T-helper 9 cell (primary cell): ENCODE measurements at places on chromosomes 3 and 15.

GRCh38 chr3:45606991-45607712, 12.6 kb downstream of the LIMD1 start:
- no peak for DNase-seq

DNA sequence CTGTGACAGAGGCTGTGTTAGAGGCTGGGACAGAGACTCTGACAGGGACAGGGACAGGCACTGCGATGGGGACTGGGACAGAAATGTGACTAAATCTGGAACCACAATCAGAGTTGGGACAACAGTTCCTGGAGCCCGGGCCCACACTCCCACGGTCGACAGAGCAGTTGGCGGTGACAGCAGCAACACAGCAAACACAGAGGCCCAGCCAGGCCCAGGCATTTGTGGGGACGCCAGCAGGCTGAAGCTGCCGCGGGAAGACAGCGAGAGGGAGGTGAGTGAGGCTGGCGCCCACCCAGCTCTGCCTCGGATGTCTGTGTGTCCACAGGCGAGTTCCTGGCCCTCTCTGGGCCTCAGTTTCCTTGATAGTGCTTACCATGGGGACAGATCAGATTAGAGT, 9.3 kb upstream of the HCN4 start:
- DNase-seq: no peak

DNA sequence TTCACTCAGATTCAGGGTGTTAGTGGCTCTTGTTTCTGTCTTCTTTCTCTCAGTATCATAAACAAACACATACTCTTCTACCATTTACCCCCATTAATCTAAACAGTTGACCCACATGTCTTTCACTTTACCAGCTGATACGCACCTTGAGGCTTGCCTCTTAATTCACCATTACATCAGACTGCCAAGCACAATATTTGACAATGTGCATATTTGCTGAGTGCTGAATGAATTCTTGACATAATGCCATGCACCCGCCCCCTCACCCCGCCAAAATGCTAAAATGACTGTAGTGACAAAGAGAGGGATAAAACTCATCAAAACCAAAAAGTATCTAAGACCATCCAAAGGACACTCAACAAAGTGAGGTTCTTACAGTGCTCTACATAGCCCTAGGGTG, 57.4 kb downstream of the NGLY1 start:
- no peak for DNase-seq

DNA sequence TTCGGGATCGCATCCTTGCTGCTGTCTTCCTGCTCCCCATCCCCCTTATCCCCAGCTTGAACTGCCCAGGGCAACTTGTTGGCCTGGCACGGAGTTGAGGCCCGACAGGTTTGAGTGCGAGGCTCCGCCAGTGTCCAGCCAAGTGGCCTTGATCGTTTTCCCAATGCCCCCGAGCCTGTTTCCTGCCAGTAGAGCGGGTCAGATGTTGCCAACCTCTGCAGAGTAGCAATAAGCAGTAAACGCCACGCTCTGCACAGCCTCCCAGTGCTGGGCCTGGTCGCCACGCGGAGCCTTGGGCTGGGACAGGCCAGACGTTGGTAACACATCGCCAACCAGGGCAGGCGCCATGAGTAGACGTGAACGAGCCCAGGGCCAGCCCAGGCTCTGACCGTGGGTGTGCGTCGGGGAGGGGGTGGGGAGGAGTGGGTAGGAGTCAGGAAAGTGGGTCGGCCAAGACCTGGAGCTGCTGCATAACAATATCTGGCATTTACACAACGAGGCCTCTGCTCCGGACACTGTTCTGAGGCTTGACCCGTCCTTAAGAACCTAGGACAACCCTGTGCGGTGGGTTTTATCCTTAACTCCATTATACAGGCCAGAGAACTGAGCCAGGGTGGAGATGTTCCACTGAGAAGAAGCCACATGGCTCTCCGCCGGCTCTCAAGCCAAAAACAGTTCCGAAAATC, 444 bp upstream of the ABHD14A start:
- DNase-seq: no peak
